Central memory CD8-positive, alpha-beta T cell (primary cell): ENCODE measurements at places on chromosomes 1 and 21.

DNA sequence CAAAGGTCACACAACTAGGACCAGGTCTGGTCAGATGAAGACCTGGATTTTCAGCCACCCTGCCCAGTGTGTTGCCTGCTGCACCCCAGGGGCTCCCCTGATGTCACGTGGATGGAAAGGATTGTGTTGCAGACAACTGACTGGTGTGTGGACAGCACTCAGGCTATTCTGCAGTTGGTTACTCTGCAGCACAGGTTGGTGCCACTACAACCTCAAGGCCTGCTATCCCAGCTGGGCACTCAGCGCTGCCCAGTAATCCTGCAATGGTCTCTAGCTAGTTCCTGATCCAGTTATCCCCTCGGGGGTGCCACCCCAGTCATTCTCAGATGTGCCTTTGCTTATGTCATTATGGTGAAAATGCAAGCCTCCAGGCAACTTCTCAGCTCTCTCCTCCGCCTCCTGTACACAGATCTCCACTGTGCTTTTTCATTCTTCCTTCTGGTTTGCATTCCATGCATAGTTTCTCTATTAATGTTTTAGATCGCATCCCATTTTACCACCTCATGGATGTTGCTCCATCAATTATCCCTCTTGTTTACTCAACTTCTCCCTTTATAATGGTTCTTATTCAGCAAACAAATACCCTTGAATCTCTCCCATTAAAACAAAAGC is 503.2 kb upstream of the CAMK1G start:
- H3K4me3 ChIP-seq: no peak overlapping the region
- peaks cover 11% of the 10 kb centered on the region for H3K27me3 ChIP-seq
- no peak for DNase-seq
- no peak overlapping the region for H3K27ac ChIP-seq

- H3K27me3 ChIP-seq: no peaks in the 10 kb centered on the region
- H3K36me3 ChIP-seq: peaks cover 17% of the 10 kb centered on the region
- H3K4me3 ChIP-seq: peak overlapping the region; percentile 57
- peak overlapping the region; percentile 99 for H3K27ac ChIP-seq
- peaks cover 50% of the 10 kb centered on the region for H3K4me1 ChIP-seq
- DNase-seq: no peak
These were observed 7.8 kb upstream of the MEF2D start for GRCh38 chr1:156508205-156508954.

DNA sequence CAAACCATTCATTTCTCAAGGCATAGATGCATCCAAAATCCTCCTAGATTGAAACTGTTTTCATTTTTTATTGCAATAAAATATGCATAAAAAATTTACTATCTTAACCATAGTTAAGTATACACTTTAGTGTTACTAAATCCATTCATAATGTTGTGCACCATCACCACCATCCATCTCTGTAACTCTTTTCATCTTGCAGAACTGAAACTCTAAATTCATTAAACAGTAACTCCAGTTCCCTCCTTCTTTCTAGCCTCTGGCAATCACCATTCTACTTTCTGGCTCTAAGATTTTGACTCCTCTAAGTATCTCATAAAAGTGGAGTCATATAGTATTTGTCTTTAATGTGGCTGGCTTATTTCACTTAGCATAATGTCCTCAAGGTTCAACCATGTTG is 236.8 kb downstream of the SMYD3 start:
- no peak overlapping the region for H3K4me3 ChIP-seq
- no peaks in the 10 kb centered on the region for H3K27me3 ChIP-seq
- no peak overlapping the region for H3K27ac ChIP-seq
- H3K4me1 ChIP-seq: peaks cover 5% of the 10 kb centered on the region

- peaks cover 1% of the 10 kb centered on the region for H3K27me3 ChIP-seq
- no peaks in the 10 kb centered on the region for H3K4me1 ChIP-seq
- H3K27ac ChIP-seq: no peak overlapping the region
These were observed 45.0 kb upstream of the C1orf53 start for GRCh38 chr1:197857477-197857876.

DNA sequence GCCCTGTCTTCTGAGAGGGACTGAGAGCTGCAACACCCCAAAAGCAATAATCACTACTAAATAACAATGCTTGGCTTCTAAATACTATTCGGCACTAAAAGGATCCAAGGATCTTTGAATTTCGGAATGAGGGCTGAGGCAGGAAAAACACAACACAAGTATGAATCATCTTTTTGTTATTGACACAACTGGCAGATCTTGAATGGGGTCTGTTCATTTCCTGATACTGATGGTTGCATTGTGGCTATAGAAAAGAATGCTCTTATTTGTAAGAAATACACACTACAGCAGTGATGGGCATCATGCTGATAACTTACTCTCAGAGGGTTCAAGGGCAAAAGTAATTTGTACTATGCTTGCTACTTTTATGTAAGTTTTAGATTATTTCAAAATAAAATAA is 149.2 kb upstream of the PLD5 start:
- no peak overlapping the region for H3K27ac ChIP-seq
- no peak for DNase-seq
- H3K4me1 ChIP-seq: no peaks in the 10 kb centered on the region
- H3K4me3 ChIP-seq: no peak overlapping the region

- H3K27me3 ChIP-seq: no peaks in the 10 kb centered on the region
- no peak overlapping the region for H3K27ac ChIP-seq
- no peaks in the 10 kb centered on the region for H3K4me1 ChIP-seq
- H3K4me3 ChIP-seq: no peak overlapping the region
- H3K36me3 ChIP-seq: peaks cover 1% of the 10 kb centered on the region
- no peak for DNase-seq
These were observed 129.9 kb upstream of the NEGR1 start for GRCh38 chr1:72412286-72412685.

DNA sequence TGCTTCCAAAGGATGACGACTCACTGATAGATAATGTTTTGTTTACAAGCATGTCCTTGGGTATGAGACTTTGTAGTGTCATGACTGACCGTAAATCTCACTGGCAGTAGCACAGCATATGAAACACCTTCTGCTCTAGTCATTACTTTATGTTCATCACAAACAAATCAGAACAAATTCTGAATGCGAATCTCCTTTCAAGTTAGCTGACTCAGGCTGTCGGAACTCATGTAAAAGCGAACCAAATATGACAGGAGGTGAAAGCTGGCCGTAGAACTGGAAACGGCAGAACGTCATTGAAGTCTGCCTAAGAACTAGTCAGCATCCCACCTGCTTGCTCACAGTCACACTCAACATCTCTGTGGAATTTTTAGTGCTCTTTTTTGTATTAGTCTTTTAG is 143.9 kb downstream of the RGS7 start:
- no peak overlapping the region for H3K27ac ChIP-seq
- no peaks in the 10 kb centered on the region for H3K4me1 ChIP-seq
- H3K4me3 ChIP-seq: no peak overlapping the region
- no peaks in the 10 kb centered on the region for H3K36me3 ChIP-seq
- no peaks in the 10 kb centered on the region for H3K27me3 ChIP-seq

DNA sequence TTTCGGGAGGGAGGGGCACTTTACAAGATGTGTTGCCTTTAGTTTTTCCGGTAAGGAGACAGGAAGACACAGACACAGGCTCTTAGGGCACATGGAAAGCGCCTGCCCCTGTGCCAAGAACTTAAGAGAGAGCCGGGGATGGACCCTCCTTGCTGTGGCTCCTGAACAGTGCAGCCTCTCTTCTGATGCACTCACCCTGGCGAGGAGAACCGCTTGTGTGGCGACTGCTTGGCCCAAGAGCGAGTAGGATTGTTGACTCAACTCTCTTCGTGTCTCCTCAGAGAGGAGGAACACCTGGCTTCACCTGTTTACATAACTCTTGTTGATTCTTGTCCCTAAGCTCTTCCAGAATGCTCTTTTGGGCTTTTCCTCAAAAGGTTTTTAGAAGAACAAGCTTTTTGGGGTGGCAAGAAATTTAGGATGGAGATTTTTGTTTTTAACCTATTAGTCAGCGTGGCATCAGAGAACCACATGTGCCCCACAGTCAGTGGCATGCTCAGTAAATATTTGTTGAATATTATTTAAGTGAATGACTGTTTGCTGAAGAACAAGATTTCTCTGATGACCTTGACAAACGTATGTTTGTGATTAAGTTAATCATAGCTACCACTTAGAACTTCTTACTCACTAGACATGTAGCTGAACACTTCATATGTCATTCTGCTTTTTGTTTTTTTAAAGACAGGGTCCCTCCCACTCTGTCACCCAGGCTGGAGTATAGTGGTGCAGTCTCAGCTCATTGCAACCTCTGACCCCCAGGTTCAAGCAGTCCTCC is 60.6 kb downstream of the NFIA start:
- peaks cover 8% of the 10 kb centered on the region for H3K4me1 ChIP-seq
- no peaks in the 10 kb centered on the region for H3K36me3 ChIP-seq
- no peak for DNase-seq
- H3K4me3 ChIP-seq: no peak overlapping the region

DNA sequence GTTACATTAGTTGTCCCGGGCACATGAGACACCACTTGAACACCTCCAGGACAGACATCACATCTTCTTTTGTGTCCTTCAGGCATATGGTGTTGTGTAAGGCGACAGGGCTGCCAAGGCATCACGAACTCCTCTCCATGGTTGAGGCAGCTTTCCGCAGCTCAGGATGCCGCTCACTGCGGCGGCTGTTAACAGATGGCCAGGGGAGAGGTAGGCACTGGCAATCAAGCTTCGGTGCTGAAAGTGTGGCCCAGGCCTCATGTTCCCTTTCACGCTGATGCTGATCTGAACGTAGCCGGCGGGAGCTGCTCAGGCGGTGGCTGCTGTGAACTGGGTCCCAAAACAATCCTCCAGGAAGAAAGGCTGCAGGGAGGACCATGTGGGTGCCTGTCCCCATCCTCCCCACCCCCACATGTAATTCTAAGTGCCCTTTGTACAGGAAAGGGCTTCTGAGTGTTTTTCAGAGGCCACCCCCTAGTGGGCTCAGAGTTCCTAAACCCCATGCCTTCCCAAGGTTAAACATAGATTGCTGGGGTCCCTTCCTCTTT is 287.1 kb upstream of the AJAP1 start:
- H3K27me3 ChIP-seq: no peaks in the 10 kb centered on the region
- H3K4me3 ChIP-seq: no peak overlapping the region
- no peak for DNase-seq

GRCh38 chr1:212459656-212460055 is 26.9 kb downstream of the NENF start:
- H3K4me1 ChIP-seq: no peaks in the 10 kb centered on the region
- H3K27ac ChIP-seq: no peak overlapping the region
- H3K36me3 ChIP-seq: peaks cover 3% of the 10 kb centered on the region
- no peaks in the 10 kb centered on the region for H3K27me3 ChIP-seq
- no peak for DNase-seq
